SJSA1 (cell line): ENCODE measurements at places on chromosomes 13 and 19.
A peak's percentile ranks its signal among the peaks of the same experiment; 100 is the strongest.

GRCh38 chr19:4388337-4389063 lies 11.8 kb downstream of the SH3GL1 start:
- no peak for DNase-seq

GRCh38 chr19:55667958-55668357 lies 7.1 kb upstream of the EPN1 start:
- DNase-seq: no peak

GRCh38 chr19:55198651-55199050 lies 10.7 kb downstream of the PTPRH start:
- DNase-seq: no peak

GRCh38 chr13:95325485-95325884 lies 24.2 kb upstream of the ABCC4 start:
- no peak for DNase-seq

- no peak for DNase-seq
Measured at GRCh38 chr19:11784356-11784755, 14.0 kb upstream of the ZNF491 start.

- DNase-seq: no peak
Measured at GRCh38 chr13:59061621-59062020, 1102.1 kb downstream of the DIAPH3 start.

- no peak for DNase-seq
Measured at GRCh38 chr13:98098516-98098915, 44.4 kb upstream of the FARP1 start.

- DNase-seq: no peak
Measured at GRCh38 chr13:51719394-51719793, 84.6 kb downstream of the DHRS12 start.

DNA sequence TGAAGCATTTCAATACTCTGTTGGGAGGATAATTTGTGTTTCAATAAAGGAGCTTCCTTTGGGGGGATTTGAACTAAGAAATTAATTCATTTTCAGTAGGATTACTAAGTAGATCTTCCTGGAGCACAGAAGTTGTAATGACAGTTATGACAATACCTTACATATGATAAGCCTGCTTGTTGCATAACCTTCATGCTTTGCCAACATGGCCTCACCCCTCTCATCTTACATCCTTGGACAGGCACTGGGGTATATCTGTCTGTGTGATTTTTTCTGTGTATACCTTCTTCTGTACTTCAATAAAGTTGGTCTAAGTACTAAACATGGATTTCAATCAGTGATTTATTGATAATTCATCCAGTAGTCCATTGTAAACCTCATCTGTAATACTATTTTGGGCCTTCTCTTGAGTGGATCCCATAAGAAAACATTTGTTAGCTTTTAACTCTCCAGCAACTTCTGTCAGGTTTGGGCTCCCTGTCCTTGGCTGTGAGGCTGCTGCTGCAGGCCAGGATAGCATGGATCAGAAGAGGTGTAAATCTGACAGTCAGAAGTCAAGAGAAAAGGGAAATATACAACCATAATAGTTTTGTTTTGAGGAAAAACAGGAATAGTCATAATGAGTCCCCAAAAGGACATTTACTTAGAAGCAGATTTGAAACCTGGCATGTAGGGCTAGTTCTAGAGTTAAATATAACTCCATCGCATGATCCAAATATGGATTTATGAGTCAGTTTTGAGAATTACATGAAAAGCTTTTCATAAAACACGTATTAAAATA lies 422.2 kb downstream of the KLF5 start:
- no peak for DNase-seq

GRCh38 chr13:50574731-50575130 lies 268.8 kb downstream of the DLEU7 start:
- peak; percentile 85 for DNase-seq

DNA sequence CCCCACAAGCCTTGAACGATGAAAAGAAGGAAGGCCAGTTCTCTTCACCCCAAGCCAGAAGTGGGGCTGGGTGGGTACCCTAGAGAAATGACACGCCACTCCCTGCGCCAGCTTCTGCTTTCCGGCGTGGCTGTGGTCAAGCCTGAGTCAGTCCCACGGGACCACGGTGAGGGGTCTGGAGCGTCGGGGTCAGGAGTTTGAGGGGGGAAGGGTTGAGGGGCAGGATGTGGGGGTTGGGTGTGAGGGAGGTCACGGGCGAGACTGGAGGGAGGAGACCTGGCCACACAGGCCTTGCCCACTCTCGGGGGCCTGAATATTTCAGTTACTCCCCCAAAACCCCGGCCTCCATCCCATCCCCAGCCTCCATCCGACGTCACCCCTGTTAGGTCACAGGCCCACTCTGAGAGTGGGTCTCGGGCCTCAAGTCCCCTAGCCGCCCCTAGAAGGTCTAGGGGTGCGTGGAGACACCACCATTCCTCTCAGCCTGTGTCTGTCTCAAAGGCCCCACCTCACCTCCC lies 500 bp upstream of the IFI30 start:
- no peak for DNase-seq

DNA sequence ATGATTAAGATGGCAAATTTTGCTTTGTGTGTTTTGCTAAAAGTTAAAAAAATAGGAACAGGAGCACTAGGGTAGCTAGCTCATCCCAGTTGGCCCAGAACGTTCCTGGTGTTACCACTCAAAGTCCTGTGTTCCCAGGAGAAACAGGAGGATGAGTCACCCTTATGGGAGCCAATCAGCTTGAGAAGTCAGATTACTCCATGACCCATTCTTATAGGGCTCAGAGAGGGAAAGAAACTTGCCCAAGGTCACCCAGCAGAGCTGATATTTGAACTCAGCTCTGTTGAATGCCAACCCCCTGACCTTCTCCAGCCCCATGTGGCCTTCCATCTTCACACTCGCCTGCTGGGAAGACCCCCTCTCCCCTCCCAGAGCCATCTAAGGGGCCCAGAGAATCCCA lies 13.0 kb downstream of the NMRK2 start:
- no peak for DNase-seq

- peak; percentile 92 for DNase-seq
Measured at GRCh38 chr19:11091703-11092153, 2.5 kb downstream of the LDLR start.

GRCh38 chr19:44718441-44719261 lies 19.7 kb downstream of the CEACAM16 start:
- DNase-seq: peak; percentile 89

- DNase-seq: no peak
Measured at GRCh38 chr19:4199699-4200293, 17.3 kb downstream of the ANKRD24 start.

- no peak for DNase-seq
Measured at GRCh38 chr13:112986946-112987681, 18.1 kb downstream of the MCF2L start.

DNA sequence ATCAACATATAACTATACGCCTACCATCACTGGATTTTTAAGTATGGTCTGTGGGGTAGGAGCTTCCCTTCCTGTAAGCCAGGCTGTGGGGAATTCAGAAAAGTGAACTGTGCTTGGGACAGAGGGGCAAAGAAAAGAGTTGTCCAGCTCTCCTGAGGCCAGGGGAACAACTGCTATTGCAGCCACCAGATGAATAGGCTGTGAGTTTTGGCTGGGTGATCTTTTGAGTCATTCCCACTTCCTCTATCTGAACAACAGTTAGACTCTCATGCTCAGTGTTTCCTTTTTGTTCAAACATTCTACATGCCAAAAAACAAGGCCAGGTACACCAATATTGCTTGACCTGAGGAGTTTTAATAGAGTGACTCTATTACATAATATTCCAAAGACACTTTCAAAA lies 426.2 kb upstream of the DACH1 start:
- DNase-seq: no peak

- peak; percentile 82 for DNase-seq
Measured at GRCh38 chr13:95644601-95645052, at the start of gene DZIP1. DZIP1 (minus strand) TSS chr13:95644706; CDS start chr13:95642029, 2,677 bp downstream.

DNA sequence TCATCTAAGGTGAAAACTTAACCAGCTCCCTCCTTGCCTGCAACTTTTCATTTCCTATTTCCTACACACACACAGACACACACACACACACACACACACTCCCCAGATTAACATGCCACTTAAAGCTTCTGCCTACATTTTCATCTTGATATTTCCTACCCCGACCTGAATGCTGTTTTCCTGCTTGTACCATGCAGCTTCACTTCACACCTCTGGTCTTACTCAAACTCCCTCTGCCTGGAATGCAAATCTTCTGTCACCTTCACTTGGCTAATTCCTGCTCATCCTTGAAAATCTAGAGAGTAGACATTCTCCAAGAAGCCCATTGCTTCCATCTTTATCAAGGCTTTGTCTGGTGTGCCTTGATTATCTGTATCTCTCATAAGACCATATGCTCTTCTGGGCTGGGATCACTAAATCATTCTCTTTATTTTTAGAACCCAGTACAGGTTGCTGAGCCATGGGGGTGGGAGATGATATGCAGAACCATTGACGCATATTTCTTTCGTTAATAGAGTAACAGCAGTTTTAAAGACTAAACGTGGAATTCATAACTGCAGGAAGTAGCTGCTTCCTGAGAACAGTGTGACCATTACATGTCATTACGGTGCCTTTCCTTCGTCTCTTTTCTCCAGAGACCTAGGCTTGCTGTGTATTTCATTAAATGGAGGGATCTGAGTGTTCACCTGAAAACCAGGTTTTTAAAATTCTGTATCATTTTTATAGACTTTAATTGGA lies 37.7 kb downstream of the CNMD start:
- no peak for DNase-seq

- no peak for DNase-seq
Measured at GRCh38 chr13:90416519-90416918, 931.0 kb upstream of the MIR17HG start.

GRCh38 chr13:21040120-21040826 lies 21.1 kb downstream of the LATS2 start:
- DNase-seq: no peak

GRCh38 chr19:52536448-52536800 lies 9.0 kb downstream of the ZNF808 start:
- no peak for DNase-seq

DNA sequence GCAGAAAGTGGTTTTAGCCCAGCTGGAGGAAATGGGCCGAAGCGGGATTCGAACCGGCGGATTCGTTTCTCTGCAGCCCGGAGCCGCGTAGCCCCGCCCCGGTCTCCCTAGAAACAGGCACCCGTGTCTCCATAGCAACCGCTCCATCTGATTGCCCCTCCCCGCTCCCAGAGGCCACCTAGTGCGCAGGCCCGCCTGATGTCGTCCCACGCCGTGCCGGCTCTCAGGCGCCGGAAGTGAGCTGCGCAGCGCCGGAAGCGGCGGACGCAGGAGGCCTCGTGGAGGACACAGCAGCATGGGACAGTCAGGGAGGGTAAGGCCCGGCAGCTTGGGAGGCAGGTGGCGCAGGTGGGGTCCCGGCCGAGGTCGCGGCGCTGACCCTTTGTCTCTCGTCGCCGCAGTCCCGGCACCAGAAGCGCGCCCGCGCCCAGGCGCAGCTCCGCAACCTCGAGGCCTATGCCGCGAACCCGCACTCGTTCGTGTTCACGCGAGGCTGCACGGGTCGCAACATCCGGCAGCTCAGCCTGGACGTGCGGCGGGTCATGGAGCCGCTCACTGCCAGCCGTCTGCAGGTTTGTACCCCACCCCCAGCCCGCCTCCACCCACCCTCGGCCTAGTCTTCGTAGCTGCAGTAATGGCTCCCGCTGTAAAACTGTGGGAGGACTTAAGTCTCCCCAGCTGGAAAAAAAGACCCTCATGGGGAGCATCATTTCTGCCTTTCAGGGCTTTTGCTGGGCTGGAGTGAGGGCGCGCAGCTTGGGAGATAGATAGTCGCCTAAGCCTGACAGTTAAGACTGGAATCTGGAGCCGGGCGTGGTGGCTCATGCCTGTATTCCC lies at the start of gene PPAN:
TSS of gene PPAN (plus strand) at position 263 of the 837 bp plus-strand sequence. CDS start at position 296, 33 bp downstream.
- peak; percentile 99 for DNase-seq

DNA sequence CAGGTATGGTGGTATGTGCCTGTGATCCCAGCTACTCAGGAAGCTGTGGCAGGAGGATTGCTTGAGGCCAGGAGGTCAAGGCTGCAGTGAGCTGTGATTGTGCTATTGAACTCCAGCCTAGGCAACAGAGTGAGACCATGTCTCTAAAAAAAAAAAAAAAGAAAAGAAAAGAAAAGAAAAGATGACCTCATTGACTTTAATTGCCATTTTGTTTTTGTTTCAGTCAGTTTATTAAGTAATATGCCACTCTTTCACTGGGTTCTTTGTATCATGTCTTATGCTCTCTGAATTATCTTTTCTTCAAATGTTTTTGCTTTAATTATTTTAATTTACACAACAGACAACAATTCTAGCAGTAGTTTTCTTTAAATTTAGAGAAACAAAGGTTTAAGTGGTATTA lies 293.8 kb downstream of the TSHZ3 start:
- no peak for DNase-seq

GRCh38 chr13:106499896-106500295 lies 35.6 kb downstream of the EFNB2 start:
- DNase-seq: no peak

DNA sequence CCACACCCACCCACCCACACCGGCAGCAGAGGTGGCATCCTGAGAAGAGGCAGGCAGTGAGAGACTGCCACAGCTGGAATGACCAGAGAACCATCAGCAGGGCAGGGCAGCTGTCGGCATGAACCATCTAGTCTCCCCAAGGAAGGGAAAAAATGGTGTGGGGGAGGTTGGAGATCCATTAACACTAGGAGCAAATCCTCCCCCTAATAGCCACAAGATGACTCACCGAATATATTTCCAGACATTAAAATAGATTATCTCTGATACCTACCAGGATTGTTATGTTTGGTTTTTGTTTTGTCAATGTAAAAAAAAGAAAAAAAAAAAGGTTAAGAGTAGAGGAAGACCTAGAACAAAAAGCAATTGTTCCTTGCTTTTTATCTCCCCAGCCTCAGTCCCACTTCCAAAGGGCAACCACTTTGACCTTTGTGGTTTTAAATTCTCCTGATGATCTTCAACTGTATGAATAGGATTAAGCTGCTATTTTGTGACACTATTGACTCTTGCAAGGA lies 34.2 kb downstream of the THSD1 start:
- DNase-seq: no peak

DNA sequence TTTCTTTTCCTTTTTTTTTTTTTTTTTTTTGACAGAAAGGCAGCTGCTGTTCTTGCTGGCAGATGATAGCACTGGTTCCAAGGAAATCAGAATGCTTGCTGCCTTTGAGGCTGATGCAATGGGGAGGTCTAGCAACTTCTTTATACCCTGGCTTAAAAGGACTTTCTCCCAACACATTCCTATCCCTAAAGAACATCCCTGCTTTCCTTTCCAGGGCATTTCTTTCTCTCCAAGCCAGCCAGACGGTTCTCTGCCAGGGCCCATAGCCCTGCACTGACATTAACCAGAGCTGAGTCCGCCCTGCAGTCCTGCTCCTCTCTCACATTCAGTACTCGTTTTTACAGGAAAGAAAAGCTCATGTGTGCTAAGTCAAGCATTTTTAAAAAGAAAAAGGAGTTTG lies 133.9 kb upstream of the WASF3 start:
- DNase-seq: no peak

- no peak for DNase-seq
Measured at GRCh38 chr13:73729046-73729445, 405.2 kb downstream of the KLF12 start.
